Kidney (tissue), 22 donors: ENCODE measurements at places on chromosomes 5 and 9. TPM values are rescaled to one million over a fixed set of nuclear protein-coding genes. Genes with fewer than 3 reads are reported as not detected.

The TMEM38B gene
- 23.2 TPM for total RNA-seq

- peak overlapping the region; percentile 85 for H3K4me3 ChIP-seq
- H3K36me3 ChIP-seq, result no peaks in the 10 kb centered on the region
- peaks cover 5% of the 10 kb centered on the region for H3K4me1 ChIP-seq
- H3K27ac ChIP-seq, result peak overlapping the region; percentile 99
- H3K27me3 ChIP-seq, result no peaks in the 10 kb centered on the region
- no peak for DNase-seq
Observed at GRCh38 chr9:96419691-96419969, 1.5 kb upstream of the ZNF367 start.

- peak; percentile 26 for DNase-seq
- no peaks in the 10 kb centered on the region for H3K27me3 ChIP-seq
- no peak overlapping the region for H3K27ac ChIP-seq
- peaks cover 18% of the 10 kb centered on the region for H3K36me3 ChIP-seq
- H3K4me3 ChIP-seq, result no peak overlapping the region
- no peaks in the 10 kb centered on the region for H3K4me1 ChIP-seq
Observed at GRCh38 chr9:34084562-34084961, 35.9 kb upstream of the UBAP2 start.

- H3K4me1 ChIP-seq, result no peaks in the 10 kb centered on the region
- H3K27ac ChIP-seq, result no peak overlapping the region
- no peak for DNase-seq
- H3K27me3 ChIP-seq, result no peaks in the 10 kb centered on the region
- H3K4me3 ChIP-seq, result no peak overlapping the region
Observed at GRCh38 chr5:132787076-132787475, 10.0 kb upstream of the SEPTIN8 start.

- H3K27me3 ChIP-seq, result peaks cover 33% of the 10 kb centered on the region
- no peak for DNase-seq
- H3K4me3 ChIP-seq, result no peak overlapping the region
- no peaks in the 10 kb centered on the region for H3K36me3 ChIP-seq
- no peaks in the 10 kb centered on the region for H3K4me1 ChIP-seq
Observed at GRCh38 chr5:135492319-135492626, 40.1 kb upstream of the TIFAB start.

The GABRA1 gene
- not detected for total RNA-seq

The SNAPC3 gene
- total RNA-seq, result 27.2 TPM

- H3K27me3 ChIP-seq, result no peaks in the 10 kb centered on the region
- H3K36me3 ChIP-seq, result no peaks in the 10 kb centered on the region
- DNase-seq, result peak; percentile 78
- peak overlapping the region; percentile 94 for H3K27ac ChIP-seq
- H3K4me1 ChIP-seq, result peaks cover 28% of the 10 kb centered on the region
- H3K4me3 ChIP-seq, result peak overlapping the region; percentile 85
Observed at GRCh38 chr9:128684325-128685199, 4.5 kb upstream of the SET start.

The TAF1L gene
- total RNA-seq, result not detected

The GFI1B gene
- total RNA-seq, result 0.28 TPM

The CEP72 gene
- total RNA-seq, result 7.8 TPM

The PCDHB10 gene
- 2.3 TPM for total RNA-seq

DNA sequence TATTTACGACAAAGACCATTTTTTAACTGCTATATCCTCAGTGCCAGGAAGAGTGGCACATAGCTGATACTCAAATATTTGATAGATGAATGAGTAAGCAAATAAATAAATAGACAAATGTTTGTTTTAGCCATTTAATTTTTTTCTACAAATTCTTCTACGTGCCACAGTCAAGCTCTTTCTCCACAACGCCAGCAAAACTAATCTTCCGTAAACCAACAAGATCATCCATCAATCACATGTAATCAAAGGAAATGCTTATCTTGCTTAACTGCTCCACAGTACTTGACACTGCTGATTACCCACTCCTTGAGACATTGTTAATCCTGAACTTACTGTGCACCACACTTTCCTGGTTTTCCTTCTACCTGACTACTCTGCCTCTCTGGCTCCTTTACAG lies 136.7 kb downstream of the EDIL3 start:
- H3K4me1 ChIP-seq, result no peaks in the 10 kb centered on the region
- H3K36me3 ChIP-seq, result no peaks in the 10 kb centered on the region
- H3K27me3 ChIP-seq, result no peaks in the 10 kb centered on the region

GRCh38 chr5:149857499-149857898 lies 87.1 kb downstream of the PDE6A start:
- no peak overlapping the region for H3K4me3 ChIP-seq
- no peak for DNase-seq

GRCh38 chr5:149399775-149400174 lies 20.7 kb upstream of the IL17B start:
- H3K4me3 ChIP-seq, result no peak overlapping the region
- H3K27ac ChIP-seq, result no peak overlapping the region
- H3K4me1 ChIP-seq, result peaks cover 9% of the 10 kb centered on the region
- H3K36me3 ChIP-seq, result no peaks in the 10 kb centered on the region
- H3K27me3 ChIP-seq, result no peaks in the 10 kb centered on the region
- DNase-seq, result no peak

GRCh38 chr5:33806738-33807442 lies 84.9 kb downstream of the ADAMTS12 start:
- no peak overlapping the region for H3K4me3 ChIP-seq
- peak; percentile 25 for DNase-seq
- no peaks in the 10 kb centered on the region for H3K4me1 ChIP-seq
- H3K27me3 ChIP-seq, result no peaks in the 10 kb centered on the region

- H3K27me3 ChIP-seq, result no peaks in the 10 kb centered on the region
- DNase-seq, result no peak
- H3K36me3 ChIP-seq, result no peaks in the 10 kb centered on the region
Observed at GRCh38 chr9:136757751-136758140, 297 bp downstream of the LCN8 start.

- H3K4me3 ChIP-seq, result no peak overlapping the region
- DNase-seq, result no peak
- peak overlapping the region; percentile 40 for H3K27ac ChIP-seq
- H3K4me1 ChIP-seq, result no peaks in the 10 kb centered on the region
Observed at GRCh38 chr9:110742741-110743371, 74.3 kb downstream of the MUSK start.

- H3K27me3 ChIP-seq, result no peaks in the 10 kb centered on the region
- H3K4me3 ChIP-seq, result no peak overlapping the region
- no peak overlapping the region for H3K27ac ChIP-seq
Observed at GRCh38 chr9:35937227-35937626, 20.7 kb downstream of the OR2S2 start.

The ZNF354C gene
- 6.9 TPM for total RNA-seq

The CCL19 gene
- 60.8 TPM for total RNA-seq

DNA sequence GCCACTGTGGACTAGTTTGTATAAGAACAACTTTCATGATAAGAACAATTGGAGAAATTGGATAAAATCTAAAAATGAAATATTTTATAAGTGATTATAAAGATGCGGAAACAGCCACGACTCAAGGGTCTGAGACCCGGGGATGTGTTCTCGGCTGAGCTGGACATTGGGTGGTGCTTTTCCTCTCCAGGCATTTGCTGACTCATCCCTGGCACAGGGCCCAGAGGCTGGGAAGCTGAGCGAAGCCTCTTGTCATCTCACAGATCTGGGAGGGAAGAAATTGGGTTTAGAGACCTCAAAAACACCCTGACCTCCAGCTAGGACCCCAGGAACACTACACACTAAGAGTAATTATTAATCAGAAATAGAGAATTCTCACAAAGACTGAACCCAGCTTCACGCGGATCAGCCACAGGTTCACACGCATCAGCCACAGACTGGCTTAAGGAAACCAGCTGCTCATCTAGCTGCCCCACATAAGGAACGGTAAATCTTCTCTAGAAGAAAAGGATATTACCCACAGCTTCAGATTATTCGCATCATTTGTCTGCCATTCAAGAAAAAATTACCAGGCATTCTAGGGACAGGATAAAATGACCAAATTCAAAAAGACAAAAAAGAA lies 2.8 kb upstream of the OR2V1 start:
- no peak overlapping the region for H3K4me3 ChIP-seq
- H3K4me1 ChIP-seq, result no peaks in the 10 kb centered on the region
- no peaks in the 10 kb centered on the region for H3K27me3 ChIP-seq
- DNase-seq, result peak; percentile 23

The NELFB gene
- 57.3 TPM for total RNA-seq

- H3K4me1 ChIP-seq, result no peaks in the 10 kb centered on the region
- no peak overlapping the region for H3K4me3 ChIP-seq
- H3K27me3 ChIP-seq, result no peaks in the 10 kb centered on the region
- no peak overlapping the region for H3K27ac ChIP-seq
- no peaks in the 10 kb centered on the region for H3K36me3 ChIP-seq
- DNase-seq, result no peak
Observed at GRCh38 chr9:16986556-16986955, 116.1 kb upstream of the BNC2 start.

The AOPEP gene
- total RNA-seq, result 119 TPM

DNA sequence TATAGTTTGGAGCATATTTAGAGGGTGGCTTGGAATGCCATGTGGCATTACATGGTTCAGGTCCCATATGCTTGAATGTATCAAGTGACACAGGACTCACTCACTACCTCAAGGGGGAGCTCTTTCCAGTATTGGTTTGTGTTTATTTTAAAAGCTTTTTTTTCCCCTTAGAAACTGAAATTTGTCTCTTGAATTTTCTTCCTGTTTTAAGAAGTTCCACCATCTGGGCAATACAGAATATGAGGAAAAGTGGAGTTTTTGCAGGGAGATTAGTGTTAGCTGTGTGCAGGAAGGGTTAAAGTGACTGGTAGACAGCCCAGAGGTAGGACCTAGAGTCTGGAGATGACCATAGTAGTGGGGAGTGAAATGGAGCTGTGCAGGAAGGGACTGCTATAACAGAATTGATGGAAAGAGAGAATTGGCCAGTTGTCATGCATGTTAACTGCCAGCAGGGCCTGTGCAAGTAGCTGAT lies 36.6 kb downstream of the CTNNA1 start:
- DNase-seq, result no peak
- H3K27ac ChIP-seq, result no peak overlapping the region
- H3K4me1 ChIP-seq, result peaks cover 12% of the 10 kb centered on the region
- H3K4me3 ChIP-seq, result no peak overlapping the region

The SNCAIP gene
- 7.8 TPM for total RNA-seq
